Mesenteric fat pad (tissue), 1 donor: ENCODE measurements at places on chromosomes 1 and 21. TPM values are rescaled to one million over a fixed set of nuclear protein-coding genes. Genes with fewer than 3 reads are reported as not detected.

Gene IKBKE
- 9.9 TPM for total RNA-seq

GRCh38 chr1:117590273-117590925 lies 15.4 kb upstream of the TENT5C start:
- peak; percentile 59 for DNase-seq

- no peak for DNase-seq
Observed at GRCh38 chr1:43540653-43541071, 10.0 kb downstream of the PTPRF start.

DNA sequence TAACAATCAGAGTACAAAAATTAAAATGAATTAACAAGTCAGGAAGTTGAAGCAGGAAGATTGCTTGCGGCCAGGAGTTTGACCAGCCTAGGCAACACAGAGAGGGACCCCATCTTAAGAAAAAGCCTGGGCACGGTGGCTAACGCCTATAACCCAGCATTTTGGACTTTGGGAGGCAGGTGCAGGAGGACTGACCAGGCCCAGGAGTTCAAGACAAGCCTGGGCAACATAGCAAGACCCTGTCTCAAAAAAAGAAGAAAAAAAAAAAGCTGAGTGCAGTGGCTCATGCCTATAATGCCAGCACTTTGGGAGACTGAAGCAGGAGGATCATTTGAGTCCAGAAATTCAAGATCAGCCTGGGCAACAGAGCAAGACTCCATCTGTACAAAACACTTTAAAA lies 38.5 kb downstream of the TESK2 start:
- DNase-seq = no peak

Gene CELSR2
- total RNA-seq = 1.5 TPM

GRCh38 chr1:58802640-58803399 lies 19.0 kb upstream of the JUN start:
- no peak for DNase-seq

Gene SLC35A3
- total RNA-seq = 18.0 TPM
